ENCODE measurements at places on chromosomes 6 and 20.
A peak's percentile ranks its signal among the peaks of the same experiment; 100 is the strongest.

- no peak for DNase-seq
Measured at GRCh38 chr6:21636876-21637275, 43.3 kb downstream of the SOX4 start.

DNA sequence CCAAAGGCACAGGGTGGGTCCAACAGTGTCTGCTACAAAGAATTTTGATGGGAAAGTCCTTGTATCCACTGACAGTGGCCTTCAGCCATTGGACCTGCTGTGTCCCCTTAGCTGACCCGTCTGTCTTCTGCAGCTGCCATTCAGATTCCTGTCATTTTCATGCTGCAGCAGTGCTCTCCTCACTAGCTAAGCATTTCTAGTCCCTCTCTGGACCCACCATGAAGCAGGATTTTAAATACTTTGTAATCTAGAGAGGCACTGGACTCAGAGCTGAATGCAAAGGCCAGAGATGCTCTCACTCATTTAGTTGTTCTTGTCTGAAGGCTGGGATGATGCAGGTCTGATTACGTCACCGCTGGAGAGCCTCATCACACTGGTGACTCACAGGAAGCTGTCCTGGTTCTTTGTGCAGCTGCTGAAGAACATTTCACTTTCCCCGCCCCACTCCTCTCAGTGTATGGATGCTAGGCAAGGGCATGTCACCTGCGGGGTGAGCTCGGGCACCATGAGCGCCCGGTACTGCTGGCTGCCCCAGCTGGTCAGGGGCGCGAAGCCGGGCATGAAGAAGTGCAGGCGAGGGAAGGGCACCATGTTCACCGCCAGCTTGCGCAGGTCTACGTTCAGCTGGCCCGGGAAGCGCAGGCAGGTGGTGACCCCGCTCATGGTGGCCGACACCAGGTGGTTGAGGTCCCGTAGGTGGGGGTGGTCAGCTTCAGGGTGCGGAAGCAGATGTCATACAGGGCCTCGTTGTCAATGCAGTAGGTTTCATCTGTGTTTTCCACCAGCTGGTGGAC, 19.4 kb upstream of the TUBB2A start:
- peak; percentile 40 for DNase-seq

DNA sequence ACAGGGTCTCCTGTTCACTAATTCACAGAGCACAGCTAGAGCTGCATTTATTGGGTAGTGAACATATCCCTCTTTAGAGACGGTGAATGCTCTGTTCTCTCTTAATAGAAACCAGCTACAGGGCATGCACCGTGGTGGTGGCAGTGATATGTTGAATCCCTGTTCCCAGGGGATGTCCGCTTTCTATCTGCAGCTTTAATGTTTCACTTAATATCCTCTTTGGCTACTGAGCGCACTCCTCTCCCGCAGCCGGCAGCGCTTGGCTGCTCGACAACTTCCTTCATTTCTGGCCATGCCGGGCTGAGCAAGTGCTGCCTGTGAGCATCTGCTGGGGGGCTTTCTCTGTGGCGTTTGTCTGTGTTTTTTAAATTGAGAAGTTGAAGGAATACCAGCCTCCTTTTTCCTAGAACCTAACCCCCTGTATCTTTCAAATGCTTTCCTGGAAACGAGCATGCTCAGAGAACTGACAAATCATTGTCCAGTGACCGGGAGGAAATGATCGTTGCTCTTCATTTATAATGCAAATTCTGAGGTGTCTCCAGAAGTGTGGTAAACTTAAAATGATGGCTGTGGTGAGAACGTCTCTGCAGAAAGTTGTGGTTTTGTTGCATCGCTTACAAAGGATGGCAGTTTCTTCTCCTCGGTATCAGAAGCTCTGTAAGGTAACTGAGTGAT, 297.9 kb downstream of the UTRN start:
- DNase-seq = peak; percentile 74

GRCh38 chr6:156650896-156651390, 126.2 kb upstream of the ARID1B start:
- no peak for DNase-seq
